ENCODE measurements at places on chromosomes 16 and 17. TPM values are rescaled to one million over a fixed set of nuclear protein-coding genes. Genes with fewer than 3 reads are reported as not detected.

YWHAE gene
- total RNA-seq = 528 TPM

MYH3 gene
- 3.1 TPM for total RNA-seq

MT4 gene
- total RNA-seq = not detected

RNF227 gene
- total RNA-seq = 3.8 TPM

PRMT7 gene
- 51.6 TPM for total RNA-seq

MPV17L gene
- not detected for total RNA-seq
